ENCODE measurements at places on chromosomes 3 and 15.
A peak's percentile ranks its signal among the peaks of the same experiment; 100 is the strongest.

- DNase-seq = no peak
Observed at GRCh38 chr3:158165730-158166129, 55.8 kb downstream of the RSRC1 start.

GRCh38 chr3:184429786-184430185 lies 49.9 kb downstream of the CHRD start:
- no peak for DNase-seq

- no peak for DNase-seq
Observed at GRCh38 chr3:156825795-156826143, 384 bp upstream of the LEKR1 start.

DNA sequence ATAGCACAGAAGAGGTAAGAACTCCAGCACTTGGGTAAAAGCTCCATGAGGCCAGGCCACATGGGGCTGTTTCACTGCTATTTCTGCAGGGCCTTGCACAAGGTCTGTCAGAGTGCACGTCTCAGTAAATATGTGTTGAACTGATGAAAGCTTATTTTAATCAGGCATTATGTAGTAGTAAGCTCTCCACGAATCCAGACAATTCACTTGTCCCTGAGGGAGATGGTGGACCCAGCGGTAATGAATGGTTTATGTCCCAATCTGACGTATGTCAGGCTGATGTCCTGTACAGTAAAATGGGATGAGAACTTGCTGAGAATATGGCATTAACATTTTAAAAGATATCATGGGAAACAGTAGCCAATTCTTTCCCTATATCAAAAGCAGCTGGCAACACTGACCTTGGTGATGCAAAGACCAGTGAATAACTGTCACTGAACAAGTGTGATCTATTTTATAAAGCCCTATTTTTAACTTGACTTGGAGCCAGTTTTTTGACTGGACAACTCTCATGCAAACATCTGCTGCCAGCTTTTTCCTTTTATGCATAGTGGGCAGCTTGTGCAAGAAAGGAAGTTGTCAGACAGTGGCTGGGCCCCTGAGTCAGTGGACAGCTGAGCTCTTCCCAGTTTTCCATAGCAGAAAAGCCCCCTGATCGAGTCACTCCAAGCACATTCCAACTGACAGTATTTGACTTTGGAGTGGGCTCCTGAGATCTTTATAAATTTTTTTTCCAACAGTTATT lies 519.8 kb upstream of the MDFIC2 start:
- DNase-seq = no peak

DNA sequence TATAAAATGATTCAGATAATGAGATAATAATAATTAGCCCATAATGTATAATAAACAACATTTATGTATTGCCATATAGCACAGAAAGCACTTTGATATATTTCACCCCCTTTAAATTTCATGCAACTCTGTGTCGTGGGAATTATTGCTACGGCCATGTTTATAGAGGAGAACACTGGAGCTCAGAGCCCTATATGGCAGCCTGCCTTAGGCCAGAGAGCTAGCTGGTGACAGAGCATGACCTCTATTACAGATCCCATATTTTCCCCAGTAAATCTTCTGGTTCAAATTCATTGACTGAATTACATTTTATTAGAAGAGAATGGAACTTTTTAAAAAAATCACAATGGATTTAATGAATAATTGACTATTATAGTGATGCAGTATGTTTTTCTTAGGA lies 25.0 kb downstream of the USP13 start:
- DNase-seq = no peak

DNA sequence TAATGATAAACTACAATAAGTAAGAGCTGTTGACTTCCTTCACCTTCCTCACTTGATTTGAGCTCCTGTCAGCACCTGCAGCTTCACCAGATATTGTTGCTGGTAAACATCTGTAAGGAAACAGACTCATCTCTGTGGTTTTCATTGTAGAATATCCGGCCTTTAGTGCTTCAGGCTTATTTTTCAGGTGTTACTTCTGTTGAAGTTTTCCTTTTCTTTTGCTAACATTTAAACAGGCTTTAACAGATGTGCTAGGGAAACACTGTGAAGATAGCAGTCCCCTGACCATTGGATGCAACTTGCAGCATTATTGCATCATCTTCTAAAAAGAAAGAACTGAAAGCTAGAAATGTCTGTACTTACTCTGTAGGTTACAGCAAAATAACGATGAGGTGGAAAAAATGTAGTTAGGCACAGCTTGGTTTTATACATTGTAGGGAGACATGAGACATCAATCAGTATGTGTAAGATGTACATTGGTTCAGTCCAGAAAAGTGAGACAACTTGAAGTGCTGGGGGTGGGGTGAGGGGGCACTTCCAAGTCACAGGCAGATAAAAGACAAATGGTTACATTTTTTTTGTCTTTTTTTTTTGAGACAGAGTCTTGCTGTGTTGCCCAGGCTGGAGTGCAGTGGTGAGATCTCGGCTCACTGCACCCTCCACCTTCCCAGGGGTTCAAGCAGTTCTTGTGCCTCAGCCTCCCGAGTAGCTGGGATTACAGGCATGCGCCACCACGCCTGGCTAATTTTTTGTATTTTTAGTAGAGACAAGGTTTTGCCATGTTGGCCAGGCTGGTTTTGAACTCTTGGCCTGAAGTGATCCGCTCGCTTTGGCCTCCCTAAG lies 10.2 kb downstream of the EDEM1 start:
- peak; percentile 50 for DNase-seq

GRCh38 chr15:70261083-70261482 lies 163.4 kb upstream of the TLE3 start:
- DNase-seq = no peak

DNA sequence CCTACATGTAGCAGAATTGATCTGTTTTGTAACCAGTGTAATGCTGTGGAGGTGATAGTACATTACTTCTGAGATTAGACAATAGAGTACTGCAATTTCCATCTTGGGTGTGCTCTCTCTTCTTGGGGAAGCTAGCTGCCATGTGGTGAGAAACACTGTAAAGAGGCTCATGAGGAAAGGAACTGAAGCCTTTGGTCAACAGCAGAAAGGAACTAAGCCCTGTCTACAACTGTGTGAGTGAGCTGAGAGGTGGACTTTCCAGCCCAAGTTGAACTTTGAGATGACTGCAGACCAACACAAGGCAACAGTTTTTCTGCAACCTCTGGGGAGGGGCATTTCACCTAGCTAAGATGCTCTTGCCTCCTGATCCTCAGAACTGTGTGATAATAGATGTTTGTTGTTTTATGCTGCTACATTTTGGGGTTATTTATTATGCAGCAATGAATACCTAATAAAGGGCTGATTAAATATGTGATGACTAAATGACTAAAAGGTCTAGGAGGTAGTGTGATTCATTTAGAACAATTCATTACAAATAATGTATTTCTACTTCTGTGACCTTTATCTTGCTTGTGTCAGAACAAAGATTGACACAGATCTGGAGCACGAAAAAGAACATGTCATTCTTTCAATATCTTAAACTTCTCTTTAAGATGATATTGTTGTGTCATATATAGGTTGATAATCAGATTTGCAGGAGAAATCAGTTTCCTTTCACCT lies 121.6 kb upstream of the THRB start:
- DNase-seq = no peak

DNA sequence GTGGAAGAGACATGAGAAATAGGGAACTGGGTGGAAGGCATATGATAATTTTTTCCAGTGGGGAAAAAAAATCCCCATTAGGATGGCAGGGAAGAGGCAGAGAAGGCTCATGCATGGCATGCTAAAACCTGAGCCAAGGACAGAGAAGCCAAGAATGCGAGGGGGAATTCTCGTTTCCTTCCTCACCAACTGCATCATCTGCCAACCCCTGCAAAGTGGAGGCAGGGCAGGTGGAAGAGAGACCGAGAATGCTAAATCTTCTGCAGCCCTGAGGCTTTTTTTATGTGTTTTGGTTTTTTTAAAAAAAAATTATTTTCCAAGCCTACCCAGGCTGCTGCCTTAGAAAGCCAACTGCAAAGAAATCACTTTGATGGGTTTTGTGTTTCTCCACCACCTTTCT lies 54.3 kb upstream of the CCDC174 start:
- no peak for DNase-seq

DNA sequence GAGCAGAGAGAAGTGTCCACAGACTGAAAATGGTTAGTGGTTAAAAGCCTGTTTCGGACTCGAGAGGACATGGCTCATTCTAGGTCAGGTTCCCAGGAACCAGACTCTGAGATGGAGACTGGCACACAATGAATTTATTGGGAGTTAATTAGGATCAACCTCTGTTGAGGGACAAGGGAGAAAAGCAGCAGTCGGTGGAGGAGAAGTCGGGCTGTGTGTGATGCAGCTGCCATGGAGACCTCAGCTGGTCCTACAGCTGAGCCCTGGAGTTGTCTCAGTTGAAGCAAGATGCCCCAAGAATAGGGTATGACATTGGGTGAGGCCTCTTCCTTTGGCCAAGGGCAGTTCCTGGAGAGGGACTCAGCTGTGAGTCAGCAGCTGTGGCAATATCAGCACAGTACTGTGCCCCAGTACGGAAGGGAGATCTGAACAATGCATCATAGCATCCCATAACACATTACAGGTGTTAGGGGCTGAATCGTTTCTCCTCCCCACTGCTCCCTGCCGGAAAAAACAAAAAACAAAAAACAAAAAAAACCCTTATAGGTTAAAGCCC lies 105.4 kb downstream of the ABHD5 start:
- no peak for DNase-seq

GRCh38 chr3:81788610-81789009 lies 27.2 kb upstream of the GBE1 start:
- no peak for DNase-seq

DNA sequence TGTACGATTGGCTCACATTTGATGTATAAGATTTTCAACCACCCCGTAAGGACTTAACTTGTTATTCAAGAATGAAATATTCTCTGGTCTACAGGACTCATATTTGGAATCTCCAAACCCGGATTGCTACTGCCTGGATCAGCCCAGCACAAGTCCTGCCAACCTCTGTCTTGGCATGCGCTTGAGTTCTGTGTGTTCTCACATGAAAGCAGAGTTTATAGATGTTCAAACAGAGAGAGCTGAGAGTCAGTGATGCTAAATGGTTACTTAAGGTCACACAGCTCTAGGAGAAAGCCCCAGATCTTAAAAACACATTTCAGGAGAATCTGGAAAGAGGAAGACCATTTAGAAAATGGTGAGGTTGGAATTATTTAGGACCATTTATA lies 268.0 kb upstream of the TBL1XR1 start:
- DNase-seq = no peak

DNA sequence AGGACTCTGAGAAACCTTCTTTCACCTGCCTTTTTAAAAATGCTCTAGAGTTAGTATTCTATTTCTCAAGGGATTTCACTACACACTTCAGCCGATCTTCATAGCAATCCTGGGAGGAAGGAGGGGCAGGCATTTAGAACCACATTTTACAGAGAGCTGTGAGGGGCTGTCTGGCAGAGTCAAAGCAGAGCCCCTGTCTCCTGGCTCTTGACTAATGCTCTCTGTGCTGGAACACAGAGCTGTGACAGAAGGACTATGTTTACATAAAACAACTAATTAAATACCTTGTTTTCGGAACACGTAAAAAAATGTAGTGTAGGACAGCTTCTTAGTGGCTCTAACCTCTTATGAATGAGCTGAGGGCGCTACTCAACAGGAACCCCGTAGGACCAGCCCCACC lies 7.6 kb upstream of the SPTBN5 start:
- no peak for DNase-seq

GRCh38 chr3:195451373-195452015 lies 8.7 kb upstream of the ACAP2 start:
- DNase-seq = no peak

DNA sequence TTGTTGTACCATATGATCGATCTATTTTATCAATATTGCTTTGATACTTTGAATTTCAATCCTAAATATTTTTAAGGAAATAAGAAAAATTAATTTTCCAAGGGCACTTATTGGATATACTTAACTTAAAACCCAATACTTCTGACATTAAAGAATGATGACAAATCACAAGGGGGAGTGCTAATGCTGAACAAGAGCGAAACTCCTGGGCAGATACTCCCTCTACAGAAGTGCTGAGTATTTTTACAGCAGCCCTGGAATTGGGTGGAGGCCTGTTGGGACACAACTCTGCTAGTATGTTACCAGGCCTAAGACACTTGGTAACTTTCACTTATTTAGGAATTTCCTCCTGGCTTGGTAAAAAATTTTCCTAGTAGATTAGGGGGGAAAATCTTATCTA lies 46.2 kb downstream of the DENND6A start:
- DNase-seq = no peak

- no peak for DNase-seq
Observed at GRCh38 chr15:89192766-89193165, 28.6 kb downstream of the RLBP1 start.

DNA sequence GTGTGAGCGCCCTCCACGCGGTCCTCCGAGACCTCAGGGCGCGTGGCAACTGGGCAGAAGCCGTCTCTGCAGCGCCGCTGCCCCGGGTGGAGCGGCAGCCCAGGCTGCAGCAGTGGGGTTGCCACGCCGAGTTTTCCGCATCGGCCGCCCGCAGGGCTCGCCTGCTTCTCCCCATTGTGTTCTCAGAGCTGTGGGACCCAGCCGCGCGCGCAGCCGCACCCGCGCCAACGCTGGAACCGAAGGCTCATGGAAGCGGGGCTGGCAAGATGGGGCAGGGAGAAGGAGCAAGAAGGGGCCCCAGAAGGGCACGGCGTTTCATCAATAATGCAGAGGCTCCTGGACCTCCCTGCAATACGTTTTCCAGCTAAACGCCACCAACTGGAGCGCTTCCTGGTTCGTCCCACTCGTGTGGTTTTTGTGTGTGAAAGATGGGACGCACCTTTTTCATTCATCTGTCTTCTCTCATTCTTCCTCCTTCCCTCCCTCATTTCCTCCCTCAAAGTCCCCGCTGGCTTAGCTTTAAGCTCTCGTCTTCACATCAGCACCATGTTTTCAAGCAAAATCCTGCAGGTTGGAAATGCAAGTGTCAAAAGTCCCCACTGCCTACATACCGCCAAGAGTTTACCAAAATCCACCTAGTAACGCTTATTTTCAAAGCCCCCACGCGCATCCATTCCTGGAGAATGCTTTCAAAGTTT lies 1.2 kb downstream of the ROBO1 start:
- DNase-seq = no peak

- no peak for DNase-seq
Observed at GRCh38 chr15:69315402-69316110, 16.8 kb downstream of the PAQR5 start.

DNA sequence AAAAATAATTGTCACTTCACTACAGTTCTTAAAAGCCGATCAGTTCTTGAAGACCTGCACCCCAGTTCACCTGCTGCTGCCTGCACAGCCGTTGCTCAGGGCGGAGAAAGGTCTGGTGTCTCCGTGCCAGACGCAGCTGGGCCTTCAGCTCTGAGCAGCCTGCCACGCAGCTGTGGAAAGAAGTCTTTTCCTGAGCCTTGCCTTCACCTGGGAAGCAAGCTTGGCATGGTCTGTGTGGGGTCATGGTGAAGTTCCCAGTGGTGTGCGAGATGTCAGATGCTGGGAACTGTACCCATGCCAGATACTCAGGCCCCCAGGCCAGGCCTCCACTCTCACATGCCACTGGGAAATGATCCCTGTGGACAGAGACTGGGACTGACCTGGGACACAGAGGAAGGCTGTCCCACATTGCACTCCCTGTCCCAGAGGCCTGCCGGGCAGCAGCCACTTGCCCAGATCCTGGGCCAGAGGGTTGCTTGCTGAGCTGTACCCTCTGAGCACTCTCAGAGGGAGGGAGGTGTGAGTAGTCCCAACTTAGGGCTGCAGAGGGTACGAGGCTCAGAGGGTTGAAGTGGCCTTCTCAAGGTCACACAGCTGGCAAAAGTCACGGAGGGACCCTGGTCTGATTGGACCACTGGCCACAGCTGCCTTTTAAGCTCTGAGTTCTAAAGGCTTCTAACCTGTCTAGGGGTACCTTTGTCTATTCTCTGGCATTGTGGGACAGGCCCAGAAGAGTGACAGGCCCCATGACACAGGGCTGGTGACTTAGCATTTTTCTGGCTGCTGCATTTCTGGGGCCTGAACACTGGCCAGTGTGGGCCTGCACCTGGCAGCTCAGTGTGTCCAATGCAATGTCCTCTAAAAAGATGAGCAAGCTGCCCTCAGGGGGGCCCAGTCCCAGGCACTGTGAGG lies 55.4 kb downstream of the KLF13 start:
- no peak for DNase-seq

Measured in KBM-7 (cell line).